ENCODE measurements at places on chromosomes 4 and X.

- no peak for DNase-seq
Observed at GRCh38 chr4:5839751-5840674, 52.9 kb downstream of the CRMP1 start.

DNA sequence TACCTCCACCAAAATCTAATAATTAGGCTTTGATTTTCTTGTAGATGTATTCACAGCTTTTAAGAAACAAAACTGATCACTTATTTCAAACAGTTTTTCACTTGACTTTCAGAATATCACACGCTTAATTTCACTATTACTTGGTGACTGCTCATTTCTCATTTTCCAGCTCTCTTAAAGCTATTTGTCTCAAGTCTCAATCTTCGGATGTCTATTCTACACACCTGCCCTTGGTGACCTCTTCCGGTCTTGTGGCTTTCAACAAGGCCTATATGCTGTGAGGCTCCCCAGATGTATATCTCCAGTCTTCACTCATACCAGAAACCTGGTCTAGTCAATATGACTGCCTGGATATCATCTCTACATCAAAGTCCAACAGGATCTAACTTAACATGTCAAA is 34.9 kb upstream of the ANXA10 start:
- DNase-seq, result no peak

- DNase-seq, result no peak
Observed at GRCh38 chr4:185847352-185848097, 35.5 kb upstream of the SORBS2 start.

DNA sequence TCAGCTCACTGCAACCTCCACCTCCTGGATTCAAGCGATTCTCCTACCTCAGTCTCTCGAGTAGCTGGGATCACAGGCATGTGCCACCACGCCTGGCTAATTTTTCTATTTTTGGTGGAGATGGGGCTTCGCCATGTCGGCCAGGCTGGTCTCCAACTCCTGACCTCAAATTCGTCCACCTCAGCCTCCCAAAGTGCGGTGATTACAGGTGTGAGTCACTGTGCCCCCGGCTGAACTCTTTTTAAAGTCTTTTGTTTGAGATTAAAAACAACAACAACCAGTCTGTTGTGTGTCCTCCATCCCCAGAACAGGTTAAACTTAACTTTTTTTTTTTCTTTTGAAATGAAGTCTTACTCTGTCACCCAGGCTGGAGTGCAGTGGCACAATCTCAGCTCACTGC is 36.3 kb upstream of the RBPJ start:
- DNase-seq, result no peak

DNA sequence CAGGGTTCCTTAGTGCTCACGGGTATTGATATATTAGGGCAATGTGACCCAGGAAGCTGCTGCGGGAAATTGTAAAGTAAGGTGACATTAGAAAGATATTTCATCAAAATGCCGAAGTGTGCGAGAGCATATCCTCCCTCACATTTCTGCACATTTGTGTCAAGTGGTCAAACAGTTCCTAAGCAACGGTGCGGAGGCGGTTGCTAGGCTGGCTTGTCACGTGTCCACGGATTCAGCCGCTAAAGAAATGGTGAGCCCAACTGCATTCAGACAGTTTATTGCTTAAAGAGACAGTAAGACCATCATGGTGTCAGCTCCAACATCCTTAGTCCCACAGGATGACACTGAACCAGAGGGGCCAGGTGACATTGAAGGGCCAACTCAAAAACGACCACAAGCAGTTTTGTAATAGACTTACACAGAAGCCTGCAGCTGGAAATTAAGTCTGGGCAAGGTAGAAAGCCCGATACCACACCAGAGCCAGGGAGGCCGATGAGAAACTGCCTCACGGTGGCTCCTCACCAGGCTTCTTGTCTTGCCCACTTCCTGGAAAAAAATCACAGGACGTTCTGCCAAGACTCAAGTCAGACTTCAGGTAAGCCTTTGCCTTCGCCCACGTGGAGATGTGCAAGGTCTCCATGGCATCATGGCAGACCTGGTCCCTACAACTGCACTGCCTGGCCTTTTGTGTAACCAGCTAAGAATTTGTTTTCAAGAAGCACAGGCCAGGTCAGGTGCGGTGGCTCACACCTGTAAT is 50.4 kb downstream of the USP11 start:
- no peak for DNase-seq

GRCh38 chrX:39653691-39654090 is 444.1 kb downstream of the BCOR start:
- no peak for DNase-seq

- no peak for DNase-seq
Observed at GRCh38 chr4:1983846-1984405, 24.8 kb downstream of the NELFA start.

DNA sequence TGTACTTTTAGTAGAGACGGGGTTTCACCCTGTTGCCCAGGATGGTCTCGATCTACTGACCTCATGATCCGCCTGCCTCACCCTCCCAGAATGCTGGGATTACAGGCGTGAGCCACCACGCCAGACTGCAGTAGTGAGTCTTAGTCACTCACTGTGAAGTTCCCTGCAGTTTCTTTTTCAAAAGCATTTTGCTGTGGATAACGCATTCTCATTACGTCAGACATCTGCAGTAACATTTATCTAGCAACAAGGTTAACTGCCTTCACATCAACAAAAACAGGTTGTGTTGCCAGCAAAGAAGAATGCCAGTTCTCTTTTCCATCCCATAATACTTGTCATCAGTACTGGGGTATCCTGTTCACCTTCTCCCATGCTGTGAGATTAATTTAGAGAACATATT is 164.6 kb downstream of the DHRSX start:
- no peak for DNase-seq

DNA sequence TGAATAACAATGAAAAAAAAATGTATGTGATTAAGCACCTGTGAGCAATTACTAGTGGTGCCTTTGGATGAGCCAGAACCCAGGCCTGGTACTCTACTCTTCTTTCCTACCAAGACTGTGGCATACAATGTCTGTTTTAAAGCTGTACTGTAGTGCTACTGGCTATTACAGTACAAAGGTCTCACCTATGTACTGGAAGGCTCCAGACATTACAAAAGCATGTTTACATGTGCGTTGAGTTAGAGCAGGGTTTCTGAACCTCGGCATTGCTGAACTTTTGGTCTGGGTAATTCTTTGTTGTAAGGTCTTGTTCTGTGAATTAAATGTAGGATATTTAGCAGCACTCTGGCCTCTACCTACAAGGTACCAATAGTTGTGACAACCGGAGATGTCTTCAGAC is 153.8 kb downstream of the SPATA18 start:
- no peak for DNase-seq

- DNase-seq, result no peak
Observed at GRCh38 chr4:139740531-139741041, 75.0 kb downstream of the MGST2 start.

DNA sequence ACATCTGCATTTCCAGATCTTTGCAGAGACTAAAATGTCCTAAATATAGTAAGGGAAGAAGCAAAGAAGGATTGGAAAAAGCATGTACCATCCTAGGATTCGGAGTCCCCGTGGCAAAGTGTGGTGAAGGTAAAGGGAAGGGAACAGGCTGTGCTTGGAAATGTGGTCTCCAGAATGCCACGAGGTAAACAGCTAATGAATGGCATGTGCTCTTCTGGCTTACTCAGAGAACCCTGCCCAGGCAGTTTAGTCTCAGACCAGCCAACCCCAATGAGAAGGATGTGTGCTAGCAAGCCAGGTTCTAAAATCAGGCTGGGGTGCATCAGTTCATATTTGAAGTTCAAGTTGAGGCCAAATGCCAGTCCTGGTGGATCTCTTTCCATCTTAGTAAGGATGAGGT is 113.1 kb downstream of the RS1 start:
- DNase-seq, result no peak

DNA sequence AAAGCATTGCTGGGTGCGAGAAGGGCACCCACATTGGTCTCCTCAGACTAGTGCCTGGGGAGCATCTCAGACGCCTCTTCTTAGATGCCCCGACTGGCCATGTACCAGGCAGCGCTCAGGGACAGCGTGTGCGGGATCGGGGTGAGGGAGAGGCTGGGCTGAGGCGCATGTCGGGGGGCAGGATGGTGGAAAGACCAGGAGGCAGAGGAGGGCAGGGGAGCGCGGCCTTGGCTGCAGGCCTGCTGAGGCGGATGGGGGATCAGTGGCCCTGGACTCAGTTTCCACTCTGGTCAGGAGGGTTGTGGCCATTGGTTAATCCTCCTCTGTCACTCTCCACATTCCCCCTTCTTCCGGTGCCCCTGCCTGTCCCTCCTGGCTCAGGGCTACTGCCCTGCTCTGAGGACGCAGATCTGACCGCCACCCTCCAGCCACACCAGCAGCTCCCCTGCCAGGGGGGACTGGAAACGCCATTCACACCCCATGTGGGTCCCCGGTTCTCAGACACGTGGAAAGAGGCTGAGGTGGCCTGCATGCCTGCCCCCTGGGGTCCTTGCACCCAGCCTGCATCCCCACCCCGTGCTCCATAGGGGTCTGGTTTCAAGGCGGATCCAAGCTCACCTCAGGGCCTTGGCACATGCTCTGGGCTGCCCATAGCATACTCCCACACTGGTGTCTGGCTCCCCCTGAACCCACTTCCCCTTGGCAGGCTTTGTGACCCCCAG is 105.9 kb downstream of the CPZ start:
- no peak for DNase-seq

DNA sequence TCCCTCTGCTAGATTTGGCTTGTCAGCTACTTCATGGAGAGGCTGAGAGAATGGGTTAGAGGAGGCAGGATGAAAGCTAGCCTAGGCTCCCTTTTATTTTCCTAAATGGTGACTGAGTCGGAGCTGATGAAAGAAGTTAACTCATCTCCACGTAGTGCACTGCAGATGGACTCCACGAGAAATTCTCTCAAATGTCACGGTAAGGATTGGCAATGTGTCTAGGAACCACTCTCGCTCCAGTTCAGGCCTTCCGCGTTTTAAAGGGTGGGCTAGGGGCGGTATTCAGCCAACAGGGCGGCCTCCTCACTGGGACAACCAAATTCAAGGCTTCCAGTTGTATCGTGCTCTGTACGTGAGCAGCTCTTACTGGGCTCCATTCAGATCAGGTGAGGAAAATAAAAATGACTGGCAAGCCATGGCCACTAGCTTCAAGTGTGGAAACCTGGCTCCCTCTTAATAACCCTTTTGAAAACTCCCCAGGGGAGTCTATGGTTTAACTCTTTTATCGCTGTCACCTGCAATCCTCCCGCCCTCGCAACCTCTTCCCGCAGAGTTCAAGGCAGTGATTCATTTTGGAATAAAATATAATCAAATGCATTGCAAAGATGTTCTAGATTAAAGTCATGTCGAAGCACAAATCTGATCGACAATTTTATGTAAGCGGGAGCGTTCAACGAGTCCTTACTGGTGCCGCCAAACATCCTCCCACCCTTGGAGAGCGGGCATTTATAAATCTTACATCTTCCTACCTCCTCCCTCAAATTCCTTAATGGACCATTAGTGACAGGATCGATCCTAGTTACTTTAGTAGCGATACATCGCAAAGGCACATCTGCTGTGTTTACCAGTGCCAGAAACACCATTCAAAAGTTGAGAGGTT is 1.2 kb downstream of the SPOCK3 start:
- no peak for DNase-seq

- no peak for DNase-seq
Observed at GRCh38 chr4:176261481-176261880, 7.5 kb downstream of the ASB5 start.
